Esophagus squamous epithelium (tissue), 5 donors: ENCODE measurements at places on chromosomes 11 and 22.

DNA sequence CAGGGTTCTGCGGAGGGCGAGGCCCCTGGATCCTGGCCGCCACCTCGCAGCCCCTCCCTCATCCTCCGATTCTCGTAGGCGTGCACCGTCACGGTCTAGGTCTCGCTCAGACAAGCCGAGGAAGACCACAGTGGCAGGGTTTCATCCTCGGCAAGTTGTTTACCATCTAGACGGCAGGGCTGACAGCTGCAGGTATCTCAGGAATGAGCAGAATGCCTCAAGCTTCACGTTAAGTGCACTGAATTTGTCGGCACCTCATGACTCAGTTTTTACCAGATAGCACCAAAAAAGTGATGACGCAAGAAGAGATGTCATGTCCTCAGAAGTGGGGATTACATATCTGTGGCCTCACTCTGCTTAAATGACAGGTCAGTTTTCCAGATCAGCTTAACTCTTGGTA is 35.1 kb downstream of the WT1 start:
- no peaks in the 10 kb centered on the region for H3K27me3 ChIP-seq
- H3K4me1 ChIP-seq, result no peaks in the 10 kb centered on the region
- no peak for DNase-seq
- no peak overlapping the region for H3K4me3 ChIP-seq

DNA sequence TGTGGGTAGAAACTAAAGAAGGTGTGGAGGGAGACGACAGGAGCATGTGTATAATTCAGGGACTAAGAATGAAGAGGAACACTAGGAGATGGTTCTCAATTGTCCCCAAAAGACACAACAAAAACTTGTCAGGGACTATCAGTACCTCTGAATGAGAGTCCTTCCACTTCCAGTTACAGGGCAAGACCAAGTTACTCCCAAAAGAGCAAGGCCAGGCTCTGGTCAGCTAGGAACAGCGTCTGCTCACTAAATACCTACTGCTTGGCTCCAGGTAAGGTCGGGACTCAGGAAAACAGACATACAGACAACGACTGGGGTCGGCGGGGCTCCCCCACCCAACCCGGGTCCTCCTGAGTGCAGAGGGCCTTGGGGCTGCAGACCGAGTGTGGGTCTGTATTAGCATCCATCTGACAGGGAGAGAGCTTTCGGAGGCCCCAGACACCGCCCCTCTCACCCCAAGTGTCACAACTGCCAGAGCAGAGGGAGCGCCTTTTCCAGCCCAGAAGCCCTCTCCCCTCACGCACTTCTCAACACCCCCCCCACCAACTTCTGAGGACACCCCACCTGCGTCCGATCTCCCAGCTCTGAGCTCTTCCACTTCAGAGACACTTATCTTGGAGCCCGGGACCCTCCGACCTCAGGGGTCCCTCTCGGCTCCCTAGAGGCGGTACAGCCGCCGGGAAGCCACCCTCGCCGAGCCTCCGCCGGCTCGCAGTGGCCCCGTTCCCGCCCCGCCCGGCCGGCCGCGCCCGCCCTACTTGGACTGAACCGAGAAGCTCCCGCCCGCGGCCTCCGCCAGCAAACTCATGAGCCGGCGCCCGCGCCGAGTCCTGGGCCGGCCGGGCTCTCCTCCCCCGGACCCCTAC is 522 bp downstream of the RHOG start:
- no peaks in the 10 kb centered on the region for H3K36me3 ChIP-seq
- peaks cover 42% of the 10 kb centered on the region for H3K4me1 ChIP-seq
- peak overlapping the region; percentile 99 for H3K27ac ChIP-seq
- H3K27me3 ChIP-seq, result no peaks in the 10 kb centered on the region

DNA sequence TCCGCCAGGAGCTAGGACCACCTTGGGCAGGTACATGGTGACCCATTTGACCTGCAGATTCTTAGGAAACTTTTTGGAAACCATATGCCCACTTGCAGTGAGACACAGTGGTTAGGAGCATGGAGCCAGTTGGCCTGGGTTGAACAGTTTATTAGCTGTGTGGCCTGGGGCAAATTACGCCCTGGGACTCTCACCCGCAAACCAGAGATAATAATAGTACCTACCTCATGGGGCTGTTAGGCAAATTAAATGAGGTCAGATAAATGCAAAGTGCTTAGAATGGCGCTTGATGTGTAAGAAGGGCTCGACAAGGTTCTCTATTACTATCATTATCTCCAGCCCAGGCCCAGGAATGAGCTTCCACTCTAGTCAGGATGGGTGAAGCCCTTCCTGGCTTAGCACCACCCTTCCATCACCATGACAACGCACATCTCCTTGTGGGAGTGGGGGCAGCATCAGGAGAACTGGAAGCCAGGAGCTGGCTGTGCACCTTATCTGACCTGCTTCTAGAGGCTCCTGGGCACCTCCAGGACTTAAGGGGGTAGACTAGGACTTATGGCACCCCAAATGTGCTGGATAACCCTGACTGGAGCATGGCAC is 5.1 kb downstream of the SYT12 start:
- H3K27me3 ChIP-seq, result no peaks in the 10 kb centered on the region
- H3K4me3 ChIP-seq, result no peak overlapping the region
- no peak overlapping the region for H3K27ac ChIP-seq

DNA sequence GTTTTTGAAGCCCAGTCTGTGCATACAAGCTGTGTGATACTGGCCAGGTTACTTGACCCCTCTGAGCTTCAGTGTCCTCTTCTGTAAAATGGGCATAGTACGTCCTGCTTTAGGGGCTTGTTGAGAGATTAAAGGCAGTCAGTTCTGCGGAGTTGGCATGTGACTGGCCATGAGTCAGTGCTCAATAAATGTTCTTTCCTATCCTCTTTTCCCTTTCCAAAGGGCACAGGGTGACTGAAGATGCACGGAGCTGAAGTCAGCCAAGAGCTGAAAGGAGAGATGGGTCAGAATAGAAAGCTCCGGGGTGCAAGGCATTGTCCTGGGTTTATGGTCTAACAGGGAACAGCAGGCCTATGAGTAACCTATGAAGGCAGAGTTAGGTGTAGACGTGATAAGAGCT is 48.9 kb downstream of the TP53I11 start:
- DNase-seq, result no peak
- no peaks in the 10 kb centered on the region for H3K36me3 ChIP-seq
- H3K4me1 ChIP-seq, result no peaks in the 10 kb centered on the region
- H3K4me3 ChIP-seq, result no peak overlapping the region
- H3K27ac ChIP-seq, result no peak overlapping the region
- no peaks in the 10 kb centered on the region for H3K27me3 ChIP-seq

DNA sequence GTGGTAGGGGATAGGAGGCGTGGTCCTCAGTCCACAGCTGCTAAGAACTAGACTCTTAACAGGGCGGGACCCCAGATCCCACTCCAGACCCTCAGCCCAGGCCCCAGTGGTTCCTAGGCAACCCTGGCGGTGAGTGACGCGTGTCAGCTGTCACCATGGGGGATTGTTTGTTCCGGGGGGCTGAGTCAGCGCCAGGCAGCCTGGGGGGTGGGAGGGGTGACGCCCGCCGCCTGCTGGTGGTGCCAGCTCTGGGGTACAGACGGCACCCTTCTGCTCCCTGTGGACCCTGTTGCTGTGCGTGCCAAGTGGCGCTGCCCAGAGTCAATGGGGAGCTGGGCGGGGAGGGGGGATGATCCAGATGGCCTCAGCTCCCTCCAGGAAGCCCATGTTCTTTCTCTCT is 2.5 kb downstream of the CNIH2 start:
- H3K27ac ChIP-seq, result no peak overlapping the region
- H3K36me3 ChIP-seq, result peaks cover 41% of the 10 kb centered on the region
- H3K27me3 ChIP-seq, result peaks cover 6% of the 10 kb centered on the region
- peaks cover 28% of the 10 kb centered on the region for H3K4me1 ChIP-seq
- H3K4me3 ChIP-seq, result no peak overlapping the region
- DNase-seq, result no peak

- no peak overlapping the region for H3K4me3 ChIP-seq
- no peak overlapping the region for H3K27ac ChIP-seq
- no peaks in the 10 kb centered on the region for H3K4me1 ChIP-seq
- H3K36me3 ChIP-seq, result no peaks in the 10 kb centered on the region
Observed at GRCh38 chr11:119832202-119832935, 103.4 kb upstream of the NECTIN1 start.

GRCh38 chr11:22426915-22427314 is 88.7 kb downstream of the SLC17A6 start:
- no peaks in the 10 kb centered on the region for H3K4me1 ChIP-seq
- no peaks in the 10 kb centered on the region for H3K27me3 ChIP-seq
- H3K36me3 ChIP-seq, result no peaks in the 10 kb centered on the region

- H3K36me3 ChIP-seq, result no peaks in the 10 kb centered on the region
- no peaks in the 10 kb centered on the region for H3K4me1 ChIP-seq
- H3K27ac ChIP-seq, result peak overlapping the region; percentile 16
- no peak overlapping the region for H3K4me3 ChIP-seq
- H3K27me3 ChIP-seq, result no peaks in the 10 kb centered on the region
Observed at GRCh38 chr11:60310407-60310998, 16.6 kb upstream of the MS4A6E start.

DNA sequence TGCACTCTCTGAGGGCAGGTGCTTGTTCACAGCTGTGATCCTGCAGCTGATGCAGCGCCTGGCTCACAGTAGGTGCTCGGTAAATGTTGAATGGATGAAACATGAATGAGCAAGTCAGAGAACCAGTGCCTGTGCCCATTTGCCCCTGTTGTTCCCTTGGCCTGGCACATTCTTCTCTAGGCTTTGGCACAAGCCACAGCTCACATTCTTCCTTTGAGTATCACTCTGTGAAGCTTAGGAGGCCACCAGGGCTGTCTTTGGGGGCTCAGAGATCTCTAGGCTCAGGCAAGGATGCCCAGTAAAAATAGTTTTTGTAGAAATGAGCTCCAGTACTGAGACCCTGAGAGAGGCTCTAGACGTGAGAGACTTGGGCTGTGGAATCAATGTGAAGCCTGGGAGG is 144.6 kb upstream of the NAV2 start:
- DNase-seq, result no peak
- no peaks in the 10 kb centered on the region for H3K4me1 ChIP-seq
- no peak overlapping the region for H3K27ac ChIP-seq
- no peaks in the 10 kb centered on the region for H3K27me3 ChIP-seq

GRCh38 chr11:108983636-108984420 is 319.0 kb downstream of the DDX10 start:
- H3K4me3 ChIP-seq, result no peak overlapping the region
- no peaks in the 10 kb centered on the region for H3K27me3 ChIP-seq
- no peak for DNase-seq
- H3K36me3 ChIP-seq, result no peaks in the 10 kb centered on the region
- no peaks in the 10 kb centered on the region for H3K4me1 ChIP-seq
- H3K27ac ChIP-seq, result no peak overlapping the region

GRCh38 chr11:117944554-117944953 is 15.4 kb upstream of the TMPRSS13 start:
- H3K27ac ChIP-seq, result no peak overlapping the region
- H3K4me1 ChIP-seq, result no peaks in the 10 kb centered on the region
- H3K4me3 ChIP-seq, result no peak overlapping the region
- no peaks in the 10 kb centered on the region for H3K36me3 ChIP-seq

- peaks cover 46% of the 10 kb centered on the region for H3K36me3 ChIP-seq
- no peaks in the 10 kb centered on the region for H3K27me3 ChIP-seq
- peaks cover 56% of the 10 kb centered on the region for H3K4me1 ChIP-seq
- peak overlapping the region; percentile 41 for H3K4me3 ChIP-seq
Observed at GRCh38 chr11:67438158-67438902, 848 bp upstream of the PTPRCAP start.

DNA sequence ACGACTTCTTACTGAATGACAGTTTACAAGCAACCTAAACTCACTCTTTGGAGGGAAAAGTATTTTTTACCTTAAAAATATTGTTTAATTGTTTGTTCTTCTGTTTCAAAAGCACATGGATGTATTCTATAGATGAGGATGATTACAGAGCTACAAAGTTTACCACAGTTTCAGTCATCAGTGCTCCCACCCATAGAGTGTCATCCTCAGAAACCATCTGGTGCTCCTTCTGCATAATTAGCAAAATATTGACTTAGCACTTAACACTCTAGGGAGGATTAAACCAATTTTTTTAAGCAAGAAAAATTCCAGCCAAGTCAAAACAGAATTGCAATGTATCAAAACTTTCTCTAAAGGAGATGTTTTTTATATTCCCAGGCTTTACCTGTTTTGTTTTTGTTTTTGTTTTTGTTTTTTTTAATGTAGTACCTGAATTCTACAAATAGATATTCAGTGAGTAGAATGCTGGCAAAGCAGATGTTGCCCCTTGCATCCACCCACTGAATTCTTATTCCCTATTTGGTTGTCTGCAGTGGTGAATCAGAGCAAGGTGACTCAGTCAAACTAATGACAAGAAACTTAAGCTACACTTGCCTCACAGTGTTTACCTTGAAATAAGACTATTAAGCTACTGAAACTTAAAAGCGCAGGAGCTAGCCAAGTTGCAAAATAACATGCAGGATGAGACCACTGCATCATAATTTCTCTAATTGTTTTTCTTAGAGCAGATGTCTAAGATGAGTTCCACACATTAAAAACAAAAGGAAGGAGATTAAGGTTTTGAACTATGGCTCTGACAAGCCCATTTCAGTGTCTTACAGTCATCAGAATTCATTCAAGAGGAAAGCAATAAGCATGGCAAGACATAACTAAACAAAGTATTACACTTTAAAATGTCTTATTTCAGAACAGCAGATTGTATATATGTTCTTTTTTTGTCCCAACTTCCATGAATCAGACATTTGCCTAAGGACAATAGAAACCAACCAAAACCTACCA is 155.1 kb upstream of the SOX6 start:
- H3K4me3 ChIP-seq, result no peak overlapping the region
- no peaks in the 10 kb centered on the region for H3K27me3 ChIP-seq
- H3K36me3 ChIP-seq, result no peaks in the 10 kb centered on the region

DNA sequence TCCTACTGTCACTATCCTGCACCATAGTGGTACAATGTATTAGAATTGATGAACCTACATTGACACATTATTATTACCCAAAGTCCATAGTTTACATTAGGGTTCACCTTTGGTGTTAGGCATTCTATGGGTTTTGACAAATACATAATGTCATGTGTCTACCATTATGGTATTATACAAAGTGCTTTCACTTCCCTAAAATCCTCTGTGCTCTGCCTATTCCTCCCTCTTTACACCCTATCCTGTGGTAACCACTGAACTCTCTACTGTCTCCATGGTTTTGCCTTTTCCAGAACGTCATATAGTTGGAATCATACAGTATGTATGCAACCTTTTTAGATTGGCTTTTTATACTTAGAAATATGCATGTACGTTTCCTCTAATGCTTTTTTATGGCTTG is 51.5 kb downstream of the CCDC15 start:
- no peaks in the 10 kb centered on the region for H3K4me1 ChIP-seq
- H3K4me3 ChIP-seq, result no peak overlapping the region
- no peak overlapping the region for H3K27ac ChIP-seq

- no peak for DNase-seq
- no peak overlapping the region for H3K4me3 ChIP-seq
- no peaks in the 10 kb centered on the region for H3K4me1 ChIP-seq
- no peaks in the 10 kb centered on the region for H3K27me3 ChIP-seq
- H3K27ac ChIP-seq, result no peak overlapping the region
- H3K36me3 ChIP-seq, result no peaks in the 10 kb centered on the region
Observed at GRCh38 chr11:5043380-5043779, 2.9 kb upstream of the OR52J3 start.
